Breast epithelium (tissue), 4 donors: ENCODE measurements at places on chromosomes 11 and 22. TPM values are rescaled to one million over a fixed set of nuclear protein-coding genes. Genes with fewer than 3 reads are reported as not detected.
A peak's percentile ranks its signal among the peaks of the same experiment; 100 is the strongest.

DNA sequence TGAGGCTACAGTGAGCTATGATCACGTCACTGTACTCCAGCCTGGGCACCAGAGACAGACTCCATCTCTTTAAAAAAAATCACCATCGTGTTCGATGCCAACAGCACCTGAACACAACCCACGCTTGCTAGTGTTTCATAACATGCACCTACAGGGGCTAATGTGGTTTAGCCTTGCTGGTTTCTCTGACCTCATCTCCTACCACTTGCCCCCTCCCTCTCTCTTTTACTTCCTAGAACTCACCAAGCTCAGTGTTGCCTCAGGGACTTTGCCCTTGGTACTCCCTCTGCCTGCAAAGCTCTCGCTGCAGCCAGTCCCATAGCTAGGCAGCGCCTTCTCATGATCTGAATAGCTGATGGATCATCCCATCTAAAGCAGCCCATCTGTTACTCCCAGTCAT is 99.8 kb downstream of the FBXO7 start:
- no peak for DNase-seq

DNA sequence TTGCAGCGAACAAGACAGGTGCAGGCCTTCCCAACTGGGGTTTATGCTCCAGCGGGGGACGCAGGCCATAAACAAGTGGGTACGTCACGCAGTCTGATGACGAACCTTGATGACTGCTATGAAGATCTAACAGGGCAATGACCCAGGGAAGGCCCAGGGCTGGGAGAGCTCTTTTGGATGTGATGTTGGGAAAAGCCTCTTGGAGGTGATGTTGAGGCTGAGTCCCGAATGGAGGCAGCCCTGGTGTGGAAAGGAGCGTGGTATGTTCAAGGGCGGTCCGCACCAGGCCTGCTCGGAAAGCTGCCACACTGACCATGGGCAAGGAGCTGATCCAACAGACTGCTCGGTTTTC is 5.8 kb downstream of the FADS2 start:
- DNase-seq, result no peak

- DNase-seq, result peak; percentile 30
Measured at GRCh38 chr11:68271023-68271780, 571 bp downstream of the C11orf24 start.

GRCh38 chr22:16387088-16387487 is 205.5 kb downstream of the CCT8L2 start:
- no peak for DNase-seq

- peak; percentile 58 for DNase-seq
Measured at GRCh38 chr11:68081691-68082090, 39.5 kb downstream of the CHKA start.

DNA sequence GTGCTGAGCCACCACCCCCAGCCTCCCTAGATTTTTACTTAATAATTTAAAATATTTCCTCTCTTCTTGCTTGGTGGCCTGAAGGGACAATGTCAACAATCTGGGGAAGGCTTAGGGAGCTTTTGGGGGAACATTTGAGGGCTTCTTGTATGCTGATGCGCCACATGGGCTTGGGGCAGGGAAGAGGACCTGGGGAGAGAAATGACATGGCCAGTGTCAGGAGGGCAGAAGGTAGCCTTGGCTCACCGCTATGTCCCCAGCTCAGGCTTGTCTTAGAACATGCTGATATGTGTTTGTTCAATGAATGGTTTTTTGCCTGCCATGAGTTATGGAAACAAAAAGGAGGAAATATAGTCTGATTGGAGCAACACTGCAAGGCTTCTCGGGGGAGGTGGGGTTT is 51.6 kb downstream of the ST14 start:
- DNase-seq, result no peak

GRCh38 chr22:38240734-38241252 is 32.0 kb downstream of the TMEM184B start:
- peak; percentile 42 for DNase-seq

GRCh38 chr11:111801135-111801534 is 34.9 kb upstream of the PPP2R1B start:
- DNase-seq, result no peak

GRCh38 chr22:40624770-40625169 is 11.7 kb downstream of the MRTFA start:
- DNase-seq, result no peak

GRCh38 chr11:80846442-80846841 is 1405.6 kb upstream of the TENM4 start:
- DNase-seq, result no peak

DNA sequence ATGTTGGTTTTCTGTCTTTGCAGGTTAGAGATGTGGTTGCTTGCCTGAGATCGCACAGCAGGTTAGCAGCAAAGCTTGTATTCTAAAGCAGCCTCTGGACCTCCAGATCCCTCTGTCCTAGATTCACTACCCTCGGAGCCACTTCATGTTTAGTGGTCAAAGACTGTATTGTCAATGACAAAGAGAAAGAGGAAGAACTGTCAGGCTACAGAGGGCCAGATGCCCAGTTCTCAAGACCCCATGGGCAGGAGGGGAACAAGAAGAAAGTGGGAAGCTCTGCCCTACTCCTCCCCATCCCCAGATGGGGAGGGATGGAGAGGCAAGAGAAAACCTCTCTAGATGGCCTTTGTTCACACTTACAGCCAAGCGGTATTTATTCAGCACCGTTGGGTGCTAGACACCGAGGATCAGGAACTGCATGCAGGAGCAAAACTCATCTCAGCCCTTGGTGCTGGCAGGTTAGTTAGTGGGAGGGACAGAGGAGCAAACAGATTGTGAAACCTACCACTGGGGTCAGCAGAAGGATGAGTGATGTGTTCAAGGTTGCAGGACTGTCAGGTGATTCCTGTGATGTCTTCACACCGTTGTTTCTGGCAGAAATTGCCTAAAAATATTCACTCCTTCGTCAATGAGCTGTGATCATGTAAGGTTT is 38.3 kb upstream of the PTPRJ start:
- no peak for DNase-seq

DNA sequence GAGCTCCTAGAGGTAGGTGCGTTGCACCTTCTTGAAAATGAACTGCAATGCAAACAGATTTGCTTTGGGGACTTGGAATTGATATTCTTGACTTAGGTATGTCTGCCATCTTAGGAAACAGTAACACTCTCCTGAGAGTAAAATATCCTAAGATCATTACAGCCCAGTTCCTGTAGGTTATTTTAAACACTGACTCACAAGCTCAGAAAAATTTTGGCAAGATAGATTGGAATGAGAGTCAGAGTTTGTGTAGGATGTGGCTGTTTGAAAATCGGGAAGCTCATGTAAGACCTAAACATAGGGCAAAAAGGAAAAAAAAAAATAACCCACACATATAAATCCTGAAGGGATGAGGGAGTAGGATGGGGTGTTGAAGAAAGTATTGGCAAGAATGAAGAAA is 377.0 kb upstream of the LRRC4C start:
- DNase-seq, result no peak

GRCh38 chr22:39498368-39498767 is 3.7 kb upstream of the MIEF1 start:
- no peak for DNase-seq

GRCh38 chr11:39374963-39375698 is 2084.3 kb downstream of the LRRC4C start:
- DNase-seq, result no peak

DNA sequence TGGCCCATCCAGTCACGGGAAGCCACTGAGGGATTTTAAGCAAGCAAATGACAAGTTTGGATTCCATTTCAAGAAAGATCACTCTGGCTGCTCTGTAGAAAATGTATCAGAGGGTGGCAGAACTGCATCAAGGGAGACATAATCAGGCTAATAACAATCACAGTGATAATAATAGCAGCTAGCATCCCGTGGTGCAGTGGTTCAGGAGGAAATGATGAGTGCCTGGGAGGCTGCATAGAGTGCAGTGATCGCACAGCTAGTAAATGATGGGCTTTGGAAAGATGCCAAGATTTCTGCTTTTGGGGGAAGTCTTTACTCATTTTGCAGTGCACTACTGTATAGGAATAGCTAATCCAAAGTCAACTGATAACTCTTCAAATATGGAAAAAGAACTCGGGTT is 35.8 kb downstream of the TNRC6B start:
- no peak for DNase-seq

DNA sequence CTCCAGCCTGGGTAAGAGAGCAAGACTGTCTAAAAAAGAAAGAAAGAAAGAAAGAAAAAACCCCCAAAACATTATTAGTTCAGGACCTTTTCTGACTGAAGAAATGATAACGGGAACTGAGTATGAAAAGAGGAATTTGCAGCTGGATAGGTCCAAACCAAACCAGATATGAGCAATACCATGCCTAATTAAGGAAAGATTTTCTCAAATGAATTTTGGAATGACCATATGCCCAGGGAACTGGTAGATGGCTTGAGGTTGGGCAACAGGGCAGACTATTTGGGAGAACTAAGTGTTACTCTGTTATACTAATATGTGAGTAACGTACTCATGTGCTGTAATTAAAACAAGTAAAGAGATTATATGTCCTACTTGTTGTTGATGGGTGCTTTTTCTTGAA is 186.1 kb downstream of the TMEM135 start:
- no peak for DNase-seq

DNA sequence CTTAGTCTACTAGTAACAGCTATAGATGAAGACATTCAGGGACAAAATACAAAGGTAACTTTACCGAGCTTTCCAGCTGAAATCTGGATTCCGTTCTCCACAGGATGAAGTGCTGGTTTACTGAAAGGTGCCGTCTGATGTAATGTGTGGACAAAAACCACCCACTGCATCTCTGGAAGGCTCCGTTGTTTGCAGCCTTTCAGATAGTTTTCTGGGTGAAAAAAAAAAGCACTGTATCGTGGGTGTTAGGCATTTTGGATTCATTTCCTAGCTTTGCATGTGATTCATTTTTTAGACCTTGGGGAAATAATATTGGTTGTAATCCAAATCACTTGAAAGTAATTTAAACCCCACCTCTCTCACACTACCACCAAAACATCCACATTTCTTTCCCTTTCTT is 10.4 kb downstream of the JAM3 start:
- no peak for DNase-seq

DNA sequence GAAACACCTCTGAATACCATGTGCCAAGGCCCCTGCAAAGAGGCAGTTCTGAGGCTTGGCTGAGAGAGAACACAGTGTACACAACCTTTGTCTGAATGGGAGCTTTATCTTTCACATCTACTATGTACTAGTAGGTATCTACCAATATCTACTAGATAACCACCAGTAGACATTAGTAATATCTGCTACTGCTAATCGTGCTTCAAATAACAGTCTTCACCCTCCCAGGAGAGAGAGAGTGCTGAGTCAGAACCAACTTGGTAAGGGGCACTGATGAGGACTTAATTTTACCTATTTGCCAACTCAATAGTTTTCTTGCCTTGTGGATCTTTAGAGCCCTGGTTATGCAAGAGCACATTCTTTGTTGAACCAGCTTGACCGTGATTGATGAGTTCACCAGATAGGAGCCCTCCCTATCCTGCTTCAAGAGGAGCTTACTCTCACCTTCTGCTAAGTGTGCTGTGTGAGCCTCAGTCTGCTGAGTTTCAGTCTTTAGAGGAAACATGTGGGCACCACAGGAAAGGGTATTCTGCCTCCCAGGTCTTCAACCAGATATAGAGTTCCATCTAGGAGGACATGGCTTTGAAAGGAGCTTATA is 967.5 kb downstream of the NTM start:
- DNase-seq, result no peak

DNA sequence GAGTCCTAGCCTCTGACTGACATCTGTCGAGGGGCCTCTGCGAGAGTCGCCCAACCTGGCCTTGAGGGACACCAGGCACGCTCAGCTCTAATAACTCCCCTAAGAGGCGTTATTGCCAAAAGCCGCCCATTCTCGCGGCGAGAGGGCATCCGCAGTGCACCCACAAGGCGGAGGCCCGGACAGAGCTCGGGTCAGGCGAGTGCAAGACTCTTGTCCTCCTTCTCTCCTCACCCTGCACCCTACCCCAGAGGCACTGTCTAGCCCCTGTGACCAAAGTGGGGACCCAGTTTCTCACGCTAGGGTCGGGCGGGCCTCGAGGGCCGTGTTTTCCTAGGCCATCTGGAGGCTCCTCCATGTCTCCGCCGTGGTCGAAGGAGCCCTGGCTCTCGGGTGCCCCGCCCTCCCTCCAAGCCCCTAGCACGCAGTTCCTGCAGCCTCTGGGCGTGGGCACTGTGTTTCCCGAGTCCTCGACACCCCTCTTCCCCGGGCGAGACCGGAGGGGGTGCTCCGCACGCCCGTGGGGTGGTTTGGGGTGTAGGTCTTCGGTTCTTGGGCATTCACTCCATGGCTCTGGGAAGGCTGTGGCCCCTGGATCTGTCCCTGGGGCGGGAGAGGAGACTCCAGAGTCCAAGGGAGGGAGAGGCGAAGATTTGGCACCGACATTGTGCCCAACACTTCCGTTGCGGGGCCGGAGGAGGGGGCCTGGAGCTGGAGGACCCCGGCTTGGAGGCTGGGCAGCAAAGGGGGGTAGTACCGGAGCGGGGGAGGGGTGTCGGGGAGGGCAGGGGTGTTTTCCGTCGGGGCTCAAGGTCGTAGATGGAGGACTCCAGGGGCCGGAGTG is 1.0 kb downstream of the CHRM4 start:
- DNase-seq, result no peak

DNA sequence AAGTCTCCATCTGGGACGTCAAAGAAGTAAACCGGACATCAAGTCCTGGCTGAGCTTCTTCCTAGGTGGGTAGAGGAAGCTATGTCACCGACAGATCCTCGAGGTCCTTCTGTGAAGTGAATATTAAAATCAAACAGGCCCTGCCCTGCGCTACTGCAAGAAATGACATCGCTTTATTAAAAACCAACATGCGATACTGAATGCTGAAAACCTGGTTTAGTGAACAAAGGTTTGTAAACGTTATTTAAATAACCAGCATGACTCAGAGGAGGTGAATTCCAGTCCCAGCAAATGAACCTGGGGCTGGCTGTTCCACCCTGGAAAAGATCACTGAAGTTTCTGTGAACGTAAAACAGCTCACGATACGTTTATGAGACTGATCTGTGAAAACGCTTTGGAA is 645 bp downstream of the RTCB start:
- DNase-seq, result no peak

DNA sequence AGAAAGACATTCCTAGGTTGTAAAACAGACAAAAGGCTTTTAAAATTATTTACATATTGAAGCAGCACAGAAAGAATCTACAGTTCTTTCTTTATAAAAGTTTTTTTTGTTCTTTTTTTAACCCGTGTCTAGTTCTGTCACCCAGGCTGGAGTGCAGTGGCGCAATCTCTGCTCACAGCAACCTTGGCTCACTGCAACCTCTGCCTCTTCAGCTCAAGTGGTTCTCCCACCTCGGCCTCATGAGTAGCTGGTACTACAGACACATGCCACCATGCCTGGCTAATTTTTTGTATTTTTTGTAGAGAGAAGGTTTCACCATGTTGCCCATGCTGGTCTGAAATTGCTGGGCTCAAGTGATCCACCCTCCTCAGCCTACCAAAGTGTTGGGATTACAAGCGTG is 3.8 kb upstream of the INCENP start:
- DNase-seq, result no peak

The PARVB gene
- 21.6 TPM for total RNA-seq

The ACTN3 gene
- not detected for total RNA-seq

The OR8I2 gene
- not detected for total RNA-seq

The ANO1 gene
- total RNA-seq, result 95.0 TPM

The SYT9 gene
- 0.73 TPM for total RNA-seq

The INPP5J gene
- total RNA-seq, result 7.5 TPM

The HORMAD2 gene
- total RNA-seq, result not detected

The SUSD2 gene
- 7.9 TPM for total RNA-seq

The PATE4 gene
- total RNA-seq, result not detected

The OR51B5 gene
- total RNA-seq, result 0.32 TPM
